ENCODE measurements at places on chromosomes 1 and 21. TPM values are rescaled to one million over a fixed set of nuclear protein-coding genes. Genes with fewer than 3 reads are reported as not detected.

NECTIN4 gene
- 0.26 TPM for total RNA-seq

C1orf21 gene
- total RNA-seq, result 44.0 TPM

GREM2 gene
- total RNA-seq, result 5.1 TPM

C4BPB gene
- 0.94 TPM for total RNA-seq

SPATA46 gene
- not detected for total RNA-seq

ERG gene
- 133 TPM for total RNA-seq

RHD gene
- total RNA-seq, result not detected

SPRR2F gene
- total RNA-seq, result not detected

MIXL1 gene
- 0.19 TPM for total RNA-seq

OR2T29 gene
- not detected for total RNA-seq

TMPRSS15 gene
- not detected for total RNA-seq

BEND5 gene
- 11.2 TPM for total RNA-seq

CENPF gene
- total RNA-seq, result 4.3 TPM

PTPN14 gene
- 50.5 TPM for total RNA-seq

AJAP1 gene
- total RNA-seq, result 0.16 TPM

CAPN9 gene
- not detected for total RNA-seq

AQP10 gene
- total RNA-seq, result 0.26 TPM

STUM gene
- total RNA-seq, result 2.7 TPM

USP24 gene
- 45.8 TPM for total RNA-seq

FAM131C gene
- 0.26 TPM for total RNA-seq

LCE2A gene
- total RNA-seq, result not detected

CLCA4 gene
- 0.13 TPM for total RNA-seq

Data from aorta (tissue), 5 donors.